ENCODE measurements at places on chromosomes 11 and 22. TPM values are rescaled to one million over a fixed set of nuclear protein-coding genes. Genes with fewer than 3 reads are reported as not detected.

COX8A gene
- total RNA-seq: 175 TPM

APOBEC3B gene
- total RNA-seq: not detected

BSCL2 gene
- total RNA-seq: 22.3 TPM

PHOX2A gene
- not detected for total RNA-seq

MYEOV gene
- total RNA-seq: not detected

GRCh38 chr11:122229481-122230384 lies 113.7 kb upstream of the BLID start:
- H3K27me3 ChIP-seq: no peaks in the 10 kb centered on the region
- H3K36me3 ChIP-seq: no peaks in the 10 kb centered on the region
- no peak for DNase-seq
- no peak overlapping the region for H3K27ac ChIP-seq

- no peaks in the 10 kb centered on the region for H3K27me3 ChIP-seq
- H3K4me1 ChIP-seq: no peaks in the 10 kb centered on the region
- DNase-seq: no peak
- H3K4me3 ChIP-seq: no peak overlapping the region
- no peak overlapping the region for H3K27ac ChIP-seq
- H3K36me3 ChIP-seq: no peaks in the 10 kb centered on the region
These were observed 1025.0 kb downstream of the NTM start for GRCh38 chr11:132395434-132395833.

GRCh38 chr11:117863383-117863782 lies 13.1 kb downstream of the FXYD6 start:
- no peaks in the 10 kb centered on the region for H3K4me1 ChIP-seq
- H3K4me3 ChIP-seq: no peak overlapping the region
- H3K36me3 ChIP-seq: no peaks in the 10 kb centered on the region

- H3K4me3 ChIP-seq: no peak overlapping the region
- H3K36me3 ChIP-seq: no peaks in the 10 kb centered on the region
- no peaks in the 10 kb centered on the region for H3K4me1 ChIP-seq
These were observed 10.2 kb downstream of the TUBA8 start for GRCh38 chr22:18120857-18121256.

GRCh38 chr11:47398551-47398950 lies 9.8 kb upstream of the SLC39A13 start:
- no peak overlapping the region for H3K27ac ChIP-seq
- DNase-seq: no peak
- no peak overlapping the region for H3K4me3 ChIP-seq

DNA sequence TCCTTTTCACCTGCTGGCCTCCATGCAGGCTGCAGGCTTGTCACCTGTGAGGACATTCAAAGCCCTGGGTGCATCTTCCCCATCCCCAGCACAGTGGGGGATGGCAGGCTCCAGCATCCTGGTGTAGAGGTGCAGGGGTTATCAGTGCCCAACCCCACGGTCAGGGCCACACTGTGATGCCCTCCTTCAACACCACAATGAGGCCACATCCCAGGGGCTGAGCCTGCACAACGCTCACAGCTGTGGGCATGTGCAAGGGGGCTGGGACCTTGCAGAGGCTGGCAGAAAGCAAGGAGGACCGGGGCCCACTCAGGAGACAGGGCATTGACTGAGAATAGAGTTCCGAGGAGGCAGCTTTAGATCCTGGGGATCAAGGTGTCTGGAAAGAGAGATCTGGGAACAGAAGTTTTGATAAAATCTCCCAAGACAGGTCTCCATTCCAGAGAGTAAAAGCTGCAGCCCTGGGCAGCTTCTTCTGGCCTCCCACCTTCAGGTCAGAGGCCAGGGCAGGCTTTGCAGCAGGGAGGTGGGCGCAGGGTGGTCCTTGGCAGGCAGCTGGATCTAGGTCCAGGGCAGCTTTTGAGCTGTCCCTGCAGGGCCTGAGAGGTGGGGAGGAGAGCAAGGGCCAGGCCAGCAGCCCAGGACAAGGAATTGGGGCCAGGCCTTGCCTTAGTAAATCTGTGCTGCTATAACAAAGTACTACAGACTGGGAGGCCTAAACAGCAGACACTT lies 250.8 kb upstream of the B3GAT1 start:
- no peaks in the 10 kb centered on the region for H3K36me3 ChIP-seq
- no peaks in the 10 kb centered on the region for H3K27me3 ChIP-seq
- no peaks in the 10 kb centered on the region for H3K4me1 ChIP-seq
- no peak overlapping the region for H3K27ac ChIP-seq

DNA sequence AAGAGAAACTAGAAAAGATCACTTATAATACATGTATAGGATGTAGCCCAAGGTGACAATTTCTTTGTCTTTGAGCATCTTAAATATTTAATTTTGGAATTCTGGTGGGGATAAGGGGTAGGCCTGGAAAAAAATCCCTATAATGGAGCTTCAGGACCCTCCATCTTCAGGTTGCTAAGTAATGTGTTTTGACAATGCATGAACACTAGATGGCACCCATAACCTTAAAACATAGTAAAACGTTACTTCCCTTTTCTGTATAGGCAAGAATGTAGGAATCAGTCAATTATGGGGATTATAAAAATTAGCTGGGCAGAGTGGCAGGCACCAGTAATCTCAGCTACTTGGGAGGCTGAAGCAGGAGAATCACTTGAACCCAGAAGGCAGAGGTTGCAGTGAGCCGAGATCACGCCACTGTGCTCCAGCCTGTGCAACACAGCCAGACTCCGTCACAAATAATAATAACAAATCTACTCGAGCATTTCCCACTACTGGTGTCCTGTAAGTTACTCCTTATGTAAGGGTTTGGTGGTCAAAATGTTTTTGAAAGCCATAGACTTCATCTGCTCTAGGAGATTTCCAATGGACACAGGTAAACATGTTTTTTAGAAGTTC lies 541.9 kb upstream of the CCDC90B start:
- peak overlapping the region; percentile 41 for H3K4me3 ChIP-seq
- H3K27ac ChIP-seq: no peak overlapping the region
- no peaks in the 10 kb centered on the region for H3K4me1 ChIP-seq
- H3K27me3 ChIP-seq: no peaks in the 10 kb centered on the region

GRCh38 chr11:65298655-65299179 lies 15.9 kb upstream of the CDC42EP2 start:
- peak; percentile 80 for DNase-seq
- no peak overlapping the region for H3K4me3 ChIP-seq
- no peaks in the 10 kb centered on the region for H3K27me3 ChIP-seq
- H3K27ac ChIP-seq: peak overlapping the region; percentile 28
- H3K36me3 ChIP-seq: no peaks in the 10 kb centered on the region

DNA sequence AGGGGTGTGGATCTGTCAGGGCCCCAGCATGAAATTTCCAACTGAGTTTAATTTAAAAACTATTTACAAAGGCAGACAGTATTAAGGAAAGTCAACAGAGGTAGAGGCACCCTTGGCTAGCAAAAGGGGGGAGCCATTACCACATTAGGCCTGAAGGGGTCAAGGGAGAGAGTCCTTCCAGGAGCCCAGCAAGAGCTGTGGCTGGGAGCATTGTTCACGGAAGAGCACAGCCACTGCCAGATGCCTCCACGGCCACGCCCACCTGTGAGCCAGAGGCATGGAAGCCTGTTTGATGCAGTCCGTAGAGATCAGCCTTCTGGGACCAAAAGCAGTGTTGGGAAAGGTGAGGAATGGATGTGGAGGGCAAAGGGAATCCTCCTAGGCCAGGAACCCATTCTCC lies 102.6 kb downstream of the GALNT18 start:
- no peak overlapping the region for H3K4me3 ChIP-seq
- no peak overlapping the region for H3K27ac ChIP-seq
- H3K27me3 ChIP-seq: no peaks in the 10 kb centered on the region
- no peaks in the 10 kb centered on the region for H3K4me1 ChIP-seq

- no peaks in the 10 kb centered on the region for H3K27me3 ChIP-seq
- H3K36me3 ChIP-seq: no peaks in the 10 kb centered on the region
- no peak overlapping the region for H3K27ac ChIP-seq
- no peaks in the 10 kb centered on the region for H3K4me1 ChIP-seq
These were observed 380.0 kb upstream of the B3GAT1 start for GRCh38 chr11:134792044-134792443.

- H3K27me3 ChIP-seq: no peaks in the 10 kb centered on the region
- no peak for DNase-seq
- H3K27ac ChIP-seq: no peak overlapping the region
- H3K4me3 ChIP-seq: no peak overlapping the region
- H3K36me3 ChIP-seq: no peaks in the 10 kb centered on the region
These were observed 21.0 kb upstream of the MYEOV start for GRCh38 chr11:69272831-69273485.

GRCh38 chr11:1503708-1504104 lies 17.1 kb upstream of the MOB2 start:
- no peak overlapping the region for H3K27ac ChIP-seq
- H3K27me3 ChIP-seq: no peaks in the 10 kb centered on the region
- H3K36me3 ChIP-seq: no peaks in the 10 kb centered on the region
- no peaks in the 10 kb centered on the region for H3K4me1 ChIP-seq

- no peaks in the 10 kb centered on the region for H3K4me1 ChIP-seq
- no peaks in the 10 kb centered on the region for H3K36me3 ChIP-seq
- H3K27ac ChIP-seq: no peak overlapping the region
- peak; percentile 94 for DNase-seq
- H3K27me3 ChIP-seq: no peaks in the 10 kb centered on the region
These were observed 32.0 kb upstream of the COMT start for GRCh38 chr22:19909350-19910179.

DNA sequence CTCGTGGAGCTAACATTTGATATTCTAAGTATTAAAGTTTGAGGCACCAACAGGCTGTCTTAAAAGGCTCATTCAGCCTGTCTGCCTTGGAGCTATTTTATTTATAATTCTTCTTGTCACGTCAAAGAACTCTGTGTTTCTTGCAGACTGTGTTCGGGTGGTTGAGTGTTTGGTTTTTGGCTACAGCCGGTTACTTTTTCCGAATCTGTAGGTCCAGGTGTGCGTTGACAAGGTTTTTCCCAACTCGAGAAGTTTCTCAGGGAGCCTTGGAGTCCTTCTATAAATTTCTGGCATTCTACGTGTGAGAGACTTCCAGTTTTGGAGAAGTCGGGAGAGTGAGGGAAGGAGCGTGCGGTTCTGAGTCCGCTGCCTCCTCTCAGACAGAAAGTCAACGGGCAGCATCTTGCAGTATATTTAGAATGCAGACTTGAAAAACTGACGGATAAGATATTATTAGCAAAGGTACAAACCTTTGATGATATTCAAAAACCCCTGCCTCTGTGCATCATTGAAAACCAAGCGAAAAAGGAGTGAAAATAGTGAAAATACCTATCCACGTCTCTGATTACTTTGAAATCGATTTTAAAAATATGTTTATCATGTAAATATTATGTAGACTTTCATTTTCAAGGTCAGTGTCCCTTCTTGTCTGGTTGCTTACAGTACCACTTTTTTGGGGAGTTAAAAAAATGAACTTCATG lies 85.2 kb upstream of the PPARA start:
- peaks cover 3% of the 10 kb centered on the region for H3K4me1 ChIP-seq
- no peaks in the 10 kb centered on the region for H3K27me3 ChIP-seq
- peak overlapping the region; percentile 92 for H3K27ac ChIP-seq
- H3K36me3 ChIP-seq: no peaks in the 10 kb centered on the region
- peak overlapping the region; percentile 36 for H3K4me3 ChIP-seq

- no peak overlapping the region for H3K27ac ChIP-seq
- no peaks in the 10 kb centered on the region for H3K4me1 ChIP-seq
- DNase-seq: no peak
- no peaks in the 10 kb centered on the region for H3K27me3 ChIP-seq
These were observed 506.1 kb downstream of the MIAT start for GRCh38 chr22:27163162-27164137.

DNA sequence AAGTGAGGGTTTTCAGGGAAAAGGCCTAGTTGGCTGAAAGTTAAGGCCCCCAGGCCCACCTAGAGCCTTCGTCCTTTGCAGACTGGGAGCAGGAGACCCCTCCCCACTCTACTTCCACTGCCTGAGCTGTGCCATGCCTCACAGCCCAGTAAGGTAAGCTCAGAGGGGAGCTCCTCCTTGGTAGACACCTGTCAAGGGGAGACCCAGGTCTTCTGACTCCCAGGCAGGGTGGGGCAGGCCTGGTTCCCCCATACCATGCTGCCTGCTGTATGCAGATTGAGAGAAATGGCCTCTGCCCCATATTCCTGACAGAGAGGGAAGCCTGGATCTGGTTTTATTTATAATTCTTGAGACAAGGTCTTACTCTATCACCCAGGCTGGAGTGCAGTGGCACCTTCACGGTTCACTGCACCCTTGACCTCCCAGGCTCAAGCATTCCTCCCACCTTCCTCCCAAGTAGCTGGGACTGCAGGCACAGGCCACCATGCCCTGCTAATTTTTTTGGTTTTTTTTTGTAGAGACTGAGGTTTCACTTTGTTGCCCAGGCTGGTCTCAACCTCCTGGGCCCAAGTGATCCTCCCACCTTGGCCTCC lies 697 bp downstream of the RAB36 start:
- no peaks in the 10 kb centered on the region for H3K36me3 ChIP-seq
- no peaks in the 10 kb centered on the region for H3K27me3 ChIP-seq
- H3K4me1 ChIP-seq: no peaks in the 10 kb centered on the region
- H3K4me3 ChIP-seq: no peak overlapping the region
- no peak for DNase-seq
- H3K27ac ChIP-seq: peak overlapping the region; percentile 48

- no peaks in the 10 kb centered on the region for H3K27me3 ChIP-seq
- peaks cover 3% of the 10 kb centered on the region for H3K4me1 ChIP-seq
- H3K27ac ChIP-seq: no peak overlapping the region
These were observed 12.8 kb downstream of the AQP11 start for GRCh38 chr11:77602381-77603088.

DNA sequence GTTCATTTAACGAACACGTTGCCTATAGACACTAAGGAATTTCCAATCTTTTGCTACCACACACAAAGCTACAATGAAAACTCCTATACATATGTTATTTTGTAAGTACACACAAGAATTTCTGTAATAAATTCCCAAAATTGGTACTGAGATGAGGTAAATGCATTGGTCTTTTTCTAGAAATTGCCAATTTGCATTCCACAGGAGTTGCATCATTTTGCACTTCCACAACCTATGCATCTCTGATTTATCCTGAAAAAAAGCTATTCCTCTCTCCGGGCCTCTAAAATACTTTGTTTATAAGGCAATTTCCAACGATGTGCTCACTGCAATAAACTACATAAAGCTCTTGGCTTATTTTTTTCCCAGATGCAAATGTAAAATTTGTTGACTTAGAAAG lies 24.9 kb downstream of the IMMP1L start:
- no peak overlapping the region for H3K4me3 ChIP-seq
- no peaks in the 10 kb centered on the region for H3K36me3 ChIP-seq
- no peak for DNase-seq
- no peaks in the 10 kb centered on the region for H3K27me3 ChIP-seq

Measured in aorta (tissue), 5 donors.